ENCODE measurements at places on chromosomes 3 and 15.
A peak's percentile ranks its signal among the peaks of the same experiment; 100 is the strongest.

DNA sequence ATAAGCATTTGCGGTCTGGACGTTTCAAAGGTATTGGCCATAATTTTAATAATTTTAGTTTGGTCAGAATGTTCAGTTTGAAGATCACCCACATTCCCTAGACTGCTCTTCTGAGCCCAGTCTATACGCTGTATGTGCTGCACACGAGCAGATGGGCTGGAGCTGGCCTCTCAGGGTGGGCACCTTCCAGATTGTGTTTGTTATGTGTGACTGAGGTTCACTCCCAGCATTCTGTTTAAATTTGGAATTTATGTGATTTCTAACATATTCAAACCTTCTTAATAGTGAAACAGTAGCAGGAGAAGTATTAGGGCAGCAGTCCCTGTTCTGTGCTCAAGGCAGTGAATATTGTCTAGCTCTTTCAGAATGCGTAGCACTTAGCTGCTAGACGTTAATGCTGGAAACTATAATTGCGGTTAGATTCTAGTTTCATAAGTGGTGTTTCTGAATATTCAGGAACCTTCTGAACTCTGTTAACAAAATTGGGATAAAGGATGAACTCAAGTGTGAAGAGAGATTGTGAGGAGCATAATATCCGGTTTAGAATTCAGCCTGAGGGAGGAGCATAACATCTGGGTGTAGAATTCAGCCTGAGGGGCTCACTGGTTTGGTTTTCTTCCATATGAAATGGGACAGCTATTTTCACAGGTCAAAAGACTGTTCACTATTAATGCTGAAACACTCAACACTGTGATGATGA lies 68.6 kb upstream of the RPL35A start:
- DNase-seq, result peak; percentile 52

- no peak for DNase-seq
Observed at GRCh38 chr3:136645915-136646314, 106.3 kb downstream of the STAG1 start.

DNA sequence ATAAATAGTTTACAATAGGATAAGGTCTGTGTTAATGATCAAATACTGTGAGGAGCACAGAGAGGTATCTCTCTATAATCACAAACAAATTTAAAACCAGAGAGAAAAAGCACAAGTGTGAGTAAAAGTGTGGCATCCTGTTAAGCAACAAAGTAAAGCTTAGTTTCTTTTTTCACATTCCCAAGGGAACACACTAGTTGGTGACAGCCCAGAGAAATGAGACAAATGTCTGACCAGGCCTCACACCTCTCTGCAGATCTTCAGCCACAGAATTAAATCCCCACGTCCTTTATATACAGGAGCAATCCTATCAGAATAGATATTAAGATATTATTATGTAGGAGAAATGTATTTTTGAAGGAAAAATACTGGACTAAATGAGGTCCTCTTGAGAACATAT lies 2.7 kb downstream of the FBN1 start:
- no peak for DNase-seq

DNA sequence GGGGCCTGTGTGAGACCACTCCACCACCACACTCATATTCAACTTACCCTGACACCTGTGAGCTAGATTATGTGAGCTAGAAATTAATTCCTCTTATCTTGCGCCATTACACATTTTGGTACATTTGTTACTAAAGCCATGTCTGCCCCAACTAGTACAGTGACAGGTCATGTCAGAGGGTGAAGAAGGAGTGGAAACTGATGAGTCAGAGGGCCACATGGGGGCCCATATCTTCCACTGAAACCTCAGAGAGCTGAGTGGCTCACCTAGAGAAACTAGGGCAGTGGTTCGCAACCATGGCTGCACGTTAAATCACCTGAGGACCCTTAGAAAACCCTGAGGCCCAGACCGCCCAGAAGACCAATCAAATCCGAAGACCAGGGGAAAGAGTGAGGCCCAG lies 15.7 kb upstream of the MEF2A start:
- no peak for DNase-seq

DNA sequence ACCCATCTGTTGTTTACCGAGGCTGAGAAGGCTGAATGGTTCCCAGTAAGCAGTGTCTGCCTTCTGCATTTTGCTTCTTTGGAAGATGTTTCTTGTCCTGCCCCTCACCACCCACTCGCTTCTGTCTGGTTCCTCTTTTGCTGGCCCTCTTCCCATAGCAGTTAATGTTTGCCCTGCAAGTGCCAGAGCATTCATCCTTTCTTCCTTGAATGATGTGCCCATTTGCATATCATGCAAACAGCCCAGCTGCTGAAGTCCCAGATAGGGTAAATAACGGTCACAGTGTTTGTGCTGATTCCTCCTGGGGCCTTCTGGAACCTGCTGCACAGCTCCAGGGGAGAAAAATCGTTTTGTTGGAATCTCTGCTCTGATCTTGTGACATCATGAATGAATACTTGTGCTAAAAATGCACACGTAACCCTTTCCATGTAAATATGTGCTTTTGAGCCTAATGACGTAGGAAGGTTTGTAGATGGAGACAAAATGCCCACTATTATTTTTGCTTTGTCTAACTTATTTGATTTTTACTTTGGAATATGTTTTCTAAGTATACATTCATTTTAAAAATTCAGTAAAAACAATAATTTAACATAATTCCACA lies 381.0 kb downstream of the SOX2 start:
- DNase-seq, result peak; percentile 56

GRCh38 chr3:129556890-129557547 lies 14.0 kb downstream of the H1-8 start:
- DNase-seq, result no peak

GRCh38 chr15:43762824-43763223 lies 13.9 kb downstream of the ELL3 start:
- no peak for DNase-seq

- peak; percentile 26 for DNase-seq
Observed at GRCh38 chr3:28476194-28476593, 127.6 kb upstream of the AZI2 start.

DNA sequence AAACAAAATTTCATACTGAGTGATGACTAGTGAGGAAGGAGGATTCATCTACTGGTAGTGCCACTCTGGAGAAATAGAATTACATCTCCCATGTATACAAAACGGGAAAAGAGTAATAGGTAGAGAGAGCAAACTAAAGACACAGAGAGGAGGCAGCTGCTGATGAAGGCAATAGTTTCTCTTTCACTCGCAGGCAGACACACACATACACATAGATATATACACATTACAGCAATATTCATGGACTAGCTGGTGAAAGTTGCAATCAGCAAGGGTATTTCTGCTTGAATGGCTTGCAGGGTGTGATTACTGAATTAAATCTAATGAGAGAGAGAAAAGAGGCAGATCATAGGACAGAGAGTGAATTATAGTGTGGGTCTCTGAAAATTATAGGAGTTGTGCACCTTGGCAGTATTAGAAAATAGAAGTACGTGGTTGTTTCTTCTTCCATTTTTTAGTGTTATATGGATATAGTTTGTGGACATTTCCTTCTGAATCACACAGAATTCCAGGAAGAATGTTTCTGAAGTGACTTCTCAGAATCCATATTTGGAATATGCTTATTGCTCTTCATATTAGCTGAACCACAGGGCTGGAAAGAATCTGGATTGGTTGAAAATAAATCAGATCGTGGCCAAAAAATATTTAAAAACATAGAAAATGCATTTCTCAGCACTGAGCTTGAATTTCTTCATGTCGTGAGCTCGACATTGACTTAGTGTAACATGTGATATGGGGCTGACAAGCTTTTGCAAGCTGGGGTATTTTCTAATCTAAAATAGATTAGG lies 991.2 kb downstream of the TUSC7 start:
- DNase-seq, result no peak

- no peak for DNase-seq
Observed at GRCh38 chr3:100400419-100400779, 490 bp downstream of the TOMM70 start.

Data from foreskin melanocyte (primary cell).